Hepatocyte (in vitro differentiated cells): ENCODE measurements at places on chromosomes 2 and 18.

DNA sequence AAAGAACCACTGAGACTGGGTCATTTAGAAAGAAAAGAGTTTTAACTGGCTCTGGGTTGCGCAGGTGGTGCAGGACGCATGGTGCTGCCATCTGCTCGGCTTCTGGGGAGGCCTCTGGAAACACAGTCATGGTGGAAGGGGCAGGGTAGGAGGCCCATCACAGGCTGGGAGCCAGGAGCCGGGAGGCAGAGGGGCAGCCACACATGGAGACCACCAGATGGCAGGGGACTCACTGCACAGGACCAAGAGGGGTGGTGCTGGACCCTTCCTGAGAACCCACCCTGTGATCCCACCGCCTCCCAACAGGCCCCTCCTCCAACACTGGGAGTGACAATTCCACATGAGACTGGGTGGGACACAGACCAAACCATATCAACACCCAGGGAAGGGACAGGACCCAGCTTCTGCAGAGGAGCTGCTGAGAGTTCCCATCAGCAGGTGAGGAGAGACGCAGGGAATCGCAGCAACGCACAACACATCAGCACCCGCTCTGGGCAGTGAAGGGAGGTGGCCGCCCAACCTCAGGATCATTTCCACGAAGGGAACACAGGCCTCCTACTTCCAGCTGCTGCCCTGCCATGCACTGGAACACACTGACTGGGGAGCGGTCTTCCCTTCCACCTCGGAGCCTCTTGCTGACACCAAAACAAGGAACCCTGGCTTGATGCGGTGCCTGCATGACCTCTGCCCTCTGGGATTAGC is 130.7 kb downstream of the TPO start:
- no peak overlapping the region for H3K4me3 ChIP-seq
- no peak overlapping the region for H3K27ac ChIP-seq
- no peaks in the 10 kb centered on the region for H3K4me1 ChIP-seq

DNA sequence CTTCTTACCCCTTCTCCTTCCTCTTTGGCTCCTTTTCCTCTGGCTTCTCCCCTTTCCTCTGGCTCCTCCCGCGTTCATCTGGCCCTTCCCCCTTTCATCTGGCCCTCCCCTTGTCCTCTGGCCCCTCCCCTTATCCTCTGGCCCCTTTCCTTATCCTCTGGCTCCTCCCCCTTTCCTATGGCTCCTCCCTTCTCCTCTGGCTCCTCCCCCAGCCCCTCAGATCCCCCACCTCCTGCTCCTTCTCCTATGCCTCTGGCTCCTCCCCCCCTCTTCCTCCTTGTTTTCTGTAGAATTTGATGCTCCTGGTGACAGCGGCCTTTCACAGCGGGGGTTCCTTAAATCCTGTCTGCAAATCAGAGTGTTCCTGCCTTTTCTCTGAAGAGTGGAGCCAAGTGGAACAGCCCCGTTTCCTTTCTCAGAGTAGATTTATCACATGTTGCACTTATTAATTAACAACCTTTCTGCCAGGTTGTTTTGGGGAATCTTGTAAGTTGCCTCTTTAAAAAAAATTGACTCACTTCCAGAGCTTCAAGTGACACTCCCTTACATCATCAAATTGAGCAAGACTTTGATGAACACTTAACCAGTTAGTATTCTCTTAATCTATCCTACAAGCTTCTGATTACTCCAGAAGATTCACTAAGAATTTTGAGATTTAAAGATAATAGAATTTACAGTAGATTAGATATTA is 27.9 kb downstream of the FABP1 start:
- no peak for DNase-seq
- no peak overlapping the region for H3K4me3 ChIP-seq
- H3K27ac ChIP-seq = no peak overlapping the region
- no peaks in the 10 kb centered on the region for H3K36me3 ChIP-seq
- no peaks in the 10 kb centered on the region for H3K4me1 ChIP-seq

- peaks cover 28% of the 10 kb centered on the region for H3K4me1 ChIP-seq
- no peak overlapping the region for H3K4me3 ChIP-seq
- H3K27ac ChIP-seq = peak overlapping the region; percentile 36
- no peaks in the 10 kb centered on the region for H3K27me3 ChIP-seq
- no peaks in the 10 kb centered on the region for H3K36me3 ChIP-seq
Observed at GRCh38 chr2:191303140-191304005, 58.2 kb downstream of the MYO1B start.

DNA sequence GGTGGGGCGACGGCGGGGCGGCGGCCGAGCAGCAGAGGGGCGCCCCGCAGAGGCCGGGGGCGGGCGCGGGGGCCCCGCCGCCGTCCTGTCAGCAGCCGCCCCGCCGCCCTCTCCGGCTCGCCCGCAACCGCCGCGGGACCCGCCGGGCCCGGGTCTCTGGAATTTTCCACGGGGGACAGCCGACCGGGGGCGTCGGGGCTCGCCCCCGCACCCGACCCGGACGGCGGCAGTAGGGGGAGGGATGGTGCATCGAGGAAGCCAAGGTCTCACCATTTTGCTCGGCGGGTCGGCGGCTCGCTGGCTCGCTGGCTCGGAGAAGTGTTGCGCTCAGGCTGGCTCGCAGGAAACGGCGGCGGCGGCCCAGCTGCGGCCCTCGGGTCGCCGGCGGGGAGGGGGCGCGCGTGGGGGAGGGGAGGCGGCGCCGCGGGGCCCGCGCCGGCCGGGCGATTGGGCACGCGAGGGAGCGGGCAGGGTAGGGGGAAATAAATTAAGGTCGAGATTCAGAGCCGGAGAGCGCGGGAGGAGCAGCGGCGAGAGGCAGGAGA is 405 bp downstream of the PPP3R1 start:
- peak overlapping the region; percentile 95 for H3K4me3 ChIP-seq
- peak overlapping the region; percentile 98 for H3K27ac ChIP-seq
- H3K27me3 ChIP-seq = no peaks in the 10 kb centered on the region
- H3K4me1 ChIP-seq = peaks cover 31% of the 10 kb centered on the region
- no peaks in the 10 kb centered on the region for H3K36me3 ChIP-seq

DNA sequence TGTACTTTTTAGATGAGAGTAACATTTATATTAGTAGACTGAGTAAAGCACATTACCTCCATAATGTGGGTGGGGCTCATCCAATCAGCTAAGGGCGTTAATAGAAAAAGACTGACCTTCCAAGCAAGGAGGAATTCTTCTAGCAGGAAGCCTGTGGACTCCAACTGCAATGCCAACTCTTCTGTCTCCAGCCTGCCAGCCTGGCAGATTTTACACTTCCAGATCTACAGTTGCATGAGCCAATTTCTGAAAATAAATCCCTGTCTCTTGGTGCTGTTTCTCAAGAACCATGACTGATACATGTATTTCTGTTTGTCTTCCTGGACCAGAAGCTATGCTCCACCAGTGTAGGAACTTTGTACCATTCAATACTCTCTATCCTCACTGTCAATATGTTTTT is 69.0 kb upstream of the LMAN1 start:
- H3K4me3 ChIP-seq = no peak overlapping the region
- no peak overlapping the region for H3K27ac ChIP-seq
- H3K36me3 ChIP-seq = no peaks in the 10 kb centered on the region
- no peak for DNase-seq
- H3K27me3 ChIP-seq = no peaks in the 10 kb centered on the region

GRCh38 chr2:156379714-156380113 is 47.2 kb upstream of the NR4A2 start:
- H3K27me3 ChIP-seq = no peaks in the 10 kb centered on the region
- no peaks in the 10 kb centered on the region for H3K4me1 ChIP-seq
- DNase-seq = no peak
- no peaks in the 10 kb centered on the region for H3K36me3 ChIP-seq

DNA sequence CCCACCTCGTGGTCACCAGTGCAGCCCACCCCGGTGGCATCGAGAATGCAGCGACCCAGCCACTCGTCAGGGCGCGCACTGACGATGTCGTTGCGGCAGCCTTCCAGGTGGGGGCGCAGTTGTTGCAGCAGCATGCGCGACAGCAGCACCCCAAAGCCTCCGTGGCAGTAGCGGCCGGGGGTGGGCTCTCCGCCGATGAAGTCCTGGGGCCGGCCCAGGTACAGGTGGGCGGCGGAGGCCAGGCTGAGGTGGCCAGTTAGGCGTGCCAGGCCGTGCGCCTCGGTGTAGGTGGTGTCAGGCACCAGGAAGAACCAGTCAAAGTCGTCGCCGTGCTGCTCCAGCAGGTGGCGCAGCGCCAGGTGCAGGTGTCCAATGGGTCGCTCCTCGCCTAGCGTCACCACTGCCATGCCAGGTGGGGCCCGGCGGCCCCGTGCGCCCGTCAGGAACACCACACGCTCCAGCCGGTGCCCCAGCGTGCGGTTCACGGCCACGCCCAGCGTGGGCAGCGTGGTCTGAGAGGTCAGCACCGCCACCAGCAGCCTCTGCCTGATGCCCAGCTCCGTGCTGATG is 1.9 kb downstream of the CHPF start:
- no peaks in the 10 kb centered on the region for H3K36me3 ChIP-seq
- peak overlapping the region; percentile 93 for H3K27ac ChIP-seq
- DNase-seq = peak; percentile 93
- no peaks in the 10 kb centered on the region for H3K27me3 ChIP-seq
- peaks cover 24% of the 10 kb centered on the region for H3K4me1 ChIP-seq

DNA sequence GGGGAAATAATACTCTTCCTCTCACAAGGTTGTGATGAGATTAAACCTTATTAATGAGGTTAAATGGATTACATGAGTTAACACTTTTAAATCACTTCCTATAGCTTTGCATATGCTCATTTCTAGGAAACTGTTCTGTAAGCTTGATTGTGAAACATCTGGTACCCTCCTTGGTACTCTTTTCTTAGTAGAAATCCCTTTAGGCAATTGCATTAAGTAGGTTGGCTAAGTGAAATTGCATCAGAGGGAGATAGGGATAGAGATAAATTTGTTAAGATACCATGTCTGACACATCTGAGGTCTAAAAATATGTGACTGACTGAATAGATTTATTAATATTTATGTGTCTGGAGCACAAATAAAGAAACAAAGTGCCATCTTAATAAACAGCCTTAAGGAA is 275.9 kb upstream of the MAP2 start:
- H3K4me1 ChIP-seq = no peaks in the 10 kb centered on the region
- no peak for DNase-seq
- H3K27me3 ChIP-seq = no peaks in the 10 kb centered on the region
- H3K27ac ChIP-seq = no peak overlapping the region
- no peaks in the 10 kb centered on the region for H3K36me3 ChIP-seq

- no peaks in the 10 kb centered on the region for H3K27me3 ChIP-seq
- peaks cover 10% of the 10 kb centered on the region for H3K4me1 ChIP-seq
- H3K4me3 ChIP-seq = no peak overlapping the region
- peak overlapping the region; percentile 64 for H3K27ac ChIP-seq
- DNase-seq = peak; percentile 64
Observed at GRCh38 chr18:30139631-30140287, 902.8 kb downstream of the DSC3 start.

DNA sequence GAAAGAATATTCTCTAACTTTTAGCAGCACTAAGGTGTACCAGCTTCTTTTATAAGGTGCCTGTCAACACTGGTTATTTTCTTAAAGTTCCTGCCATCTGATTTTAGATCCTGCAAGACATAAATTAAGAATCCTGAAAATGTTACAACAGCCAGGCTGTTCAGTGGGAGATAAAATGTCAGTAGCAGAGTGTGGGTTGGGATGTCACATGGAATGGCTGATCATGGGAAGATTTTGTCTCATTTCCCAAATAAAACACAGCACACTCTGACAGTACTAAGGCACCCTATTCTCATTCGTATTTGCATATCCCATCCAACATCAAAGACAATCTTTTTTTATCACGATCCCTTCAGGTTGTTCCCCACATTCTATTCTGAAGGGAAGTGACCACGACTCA is 2.4 kb upstream of the COX7A2L start:
- no peak for DNase-seq
- peaks cover 10% of the 10 kb centered on the region for H3K4me1 ChIP-seq
- H3K4me3 ChIP-seq = no peak overlapping the region
- no peaks in the 10 kb centered on the region for H3K36me3 ChIP-seq

GRCh38 chr18:45596036-45596435 is 19.2 kb upstream of the SLC14A2 start:
- no peak overlapping the region for H3K4me3 ChIP-seq
- DNase-seq = no peak
- no peaks in the 10 kb centered on the region for H3K27me3 ChIP-seq
- no peak overlapping the region for H3K27ac ChIP-seq
- no peaks in the 10 kb centered on the region for H3K36me3 ChIP-seq

DNA sequence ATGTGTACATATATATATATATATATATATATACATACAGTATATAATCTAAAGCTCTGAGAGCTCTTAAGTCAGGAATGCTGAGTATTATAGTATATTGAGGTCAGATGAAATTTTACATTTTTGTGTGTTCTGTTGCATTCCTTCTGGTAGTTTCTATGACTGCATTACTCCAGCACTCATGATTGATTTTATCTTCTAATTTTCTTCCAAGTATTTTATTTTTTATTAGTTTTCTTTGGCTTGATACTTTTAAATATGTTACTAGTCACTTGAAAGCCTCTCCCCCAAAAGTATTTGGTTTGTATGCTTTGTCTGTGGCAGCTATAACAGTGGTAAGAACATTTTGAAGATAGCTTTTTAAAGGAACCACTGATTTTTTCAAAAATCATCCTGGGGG is 25.0 kb downstream of the METTL21A start:
- no peaks in the 10 kb centered on the region for H3K27me3 ChIP-seq
- DNase-seq = no peak
- H3K4me3 ChIP-seq = no peak overlapping the region
- H3K36me3 ChIP-seq = no peaks in the 10 kb centered on the region
- H3K27ac ChIP-seq = no peak overlapping the region

GRCh38 chr2:226124548-226125011 is 675.0 kb downstream of the IRS1 start:
- DNase-seq = no peak
- peaks cover 14% of the 10 kb centered on the region for H3K4me1 ChIP-seq
- no peak overlapping the region for H3K27ac ChIP-seq
- H3K36me3 ChIP-seq = no peaks in the 10 kb centered on the region

DNA sequence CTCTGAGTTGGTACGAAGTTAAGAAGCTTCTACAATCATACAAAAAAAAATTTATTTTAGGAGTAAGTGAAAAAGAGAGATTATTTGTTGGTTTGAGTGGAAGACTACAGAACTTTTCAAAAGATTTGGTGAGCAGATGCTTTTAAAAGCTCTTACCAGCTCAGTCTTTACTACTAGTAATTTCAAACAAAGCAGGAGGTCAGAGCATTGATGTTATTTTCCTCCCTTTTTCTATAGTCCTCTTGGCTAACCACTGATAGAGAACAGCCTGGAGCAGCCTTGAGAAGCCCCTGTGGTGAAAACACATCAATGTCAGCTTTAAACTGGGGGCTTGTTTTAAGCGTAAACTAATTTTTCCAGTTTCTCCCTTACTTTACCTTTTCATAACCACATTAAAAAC is 559.3 kb upstream of the CDH2 start:
- H3K27me3 ChIP-seq = no peaks in the 10 kb centered on the region
- no peak for DNase-seq
- no peak overlapping the region for H3K27ac ChIP-seq
- H3K4me1 ChIP-seq = no peaks in the 10 kb centered on the region
- H3K4me3 ChIP-seq = no peak overlapping the region

GRCh38 chr2:59302683-59303082 is 1061.6 kb upstream of the FANCL start:
- no peak overlapping the region for H3K4me3 ChIP-seq
- no peaks in the 10 kb centered on the region for H3K27me3 ChIP-seq
- no peak for DNase-seq
- H3K27ac ChIP-seq = no peak overlapping the region
